ENCODE measurements at places on chromosomes 6 and 20. TPM values are rescaled to one million over a fixed set of nuclear protein-coding genes. Genes with fewer than 3 reads are reported as not detected.

Gene MOG
- total RNA-seq = 14.7 TPM

Gene HIVEP2
- 16.2 TPM for total RNA-seq

Gene COL11A2
- 1.3 TPM for total RNA-seq

Gene ARMH2
- not detected for total RNA-seq

Gene TFAP2A
- total RNA-seq = 0.66 TPM

Gene DEFB129
- not detected for total RNA-seq

DNA sequence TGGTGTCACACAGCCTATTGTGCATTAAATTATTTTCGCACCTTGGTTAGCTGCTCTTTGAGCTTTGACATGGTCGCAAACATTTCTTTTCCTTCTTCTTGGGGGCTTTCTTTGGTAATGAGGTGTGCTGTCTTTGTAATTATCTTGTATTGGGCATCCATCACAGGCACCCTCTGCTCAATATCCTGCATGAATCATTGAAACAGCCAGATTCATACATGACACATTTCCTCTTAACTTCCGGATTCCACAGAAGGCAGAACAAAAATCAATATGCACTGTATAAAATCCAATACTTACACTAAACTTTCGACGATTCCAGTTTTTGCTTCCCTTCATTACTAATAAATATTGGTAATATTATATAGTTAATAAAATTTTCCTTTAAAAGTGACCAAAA is 175.6 kb downstream of the SYNE1 start:
- H3K4me3 ChIP-seq = no peak overlapping the region
- H3K27me3 ChIP-seq = no peaks in the 10 kb centered on the region
- H3K36me3 ChIP-seq = peaks cover 12% of the 10 kb centered on the region
- DNase-seq = no peak

GRCh38 chr6:26388441-26388840 is 5.5 kb downstream of the BTN2A2 start:
- no peak for DNase-seq
- H3K4me3 ChIP-seq = no peak overlapping the region
- H3K4me1 ChIP-seq = peaks cover 7% of the 10 kb centered on the region
- no peaks in the 10 kb centered on the region for H3K27me3 ChIP-seq

- H3K4me3 ChIP-seq = peak overlapping the region; percentile 59
- peak; percentile 92 for DNase-seq
- peaks cover 85% of the 10 kb centered on the region for H3K4me1 ChIP-seq
- no peaks in the 10 kb centered on the region for H3K36me3 ChIP-seq
- no peaks in the 10 kb centered on the region for H3K27me3 ChIP-seq
These were observed 99.1 kb downstream of the HIVEP2 start for GRCh38 chr6:142845624-142846458.

DNA sequence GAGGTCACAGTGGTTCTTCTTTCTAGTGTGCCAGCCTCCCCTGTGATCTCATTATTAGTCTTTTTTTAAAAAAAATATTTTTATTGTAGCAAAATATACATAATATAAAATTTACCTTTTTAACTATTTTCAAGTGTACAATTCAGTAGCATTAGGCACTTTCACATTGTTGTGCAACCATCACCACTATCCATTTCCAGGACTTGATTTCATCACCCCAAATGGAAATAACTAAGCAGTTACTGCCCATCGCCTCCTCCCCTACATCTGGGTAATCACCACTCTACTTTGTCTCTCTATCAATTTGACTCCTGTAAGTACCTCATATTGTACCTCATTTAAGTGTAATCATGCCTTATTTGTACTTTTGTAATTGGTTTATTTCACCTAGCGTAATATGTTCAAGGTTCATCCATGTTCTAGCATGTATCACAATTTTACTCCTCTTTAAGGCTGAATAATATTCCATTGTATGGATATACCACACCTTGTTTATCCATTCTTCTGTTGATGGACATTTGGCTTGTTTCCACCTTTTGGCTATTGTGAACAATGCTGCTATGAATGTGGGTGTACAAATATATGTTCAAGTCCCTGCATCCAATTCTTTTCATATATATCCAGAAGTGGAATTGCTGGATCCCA is 68.6 kb upstream of the FYN start:
- no peaks in the 10 kb centered on the region for H3K36me3 ChIP-seq
- no peak overlapping the region for H3K27ac ChIP-seq
- DNase-seq = no peak
- H3K27me3 ChIP-seq = no peaks in the 10 kb centered on the region

- H3K27me3 ChIP-seq = peaks cover 43% of the 10 kb centered on the region
- H3K4me3 ChIP-seq = no peak overlapping the region
- H3K27ac ChIP-seq = no peak overlapping the region
- no peak for DNase-seq
These were observed 67.5 kb upstream of the NRN1 start for GRCh38 chr6:6074190-6074589.

- DNase-seq = no peak
- peaks cover 30% of the 10 kb centered on the region for H3K4me1 ChIP-seq
- no peaks in the 10 kb centered on the region for H3K27me3 ChIP-seq
- H3K36me3 ChIP-seq = no peaks in the 10 kb centered on the region
These were observed 21.2 kb downstream of the SNPH start for GRCh38 chr20:1287306-1287705.

- no peaks in the 10 kb centered on the region for H3K4me1 ChIP-seq
- H3K36me3 ChIP-seq = peaks cover 73% of the 10 kb centered on the region
- no peaks in the 10 kb centered on the region for H3K27me3 ChIP-seq
- no peak overlapping the region for H3K4me3 ChIP-seq
- DNase-seq = no peak
These were observed 380.3 kb downstream of the ARHGAP18 start for GRCh38 chr6:129329678-129330077.

- peaks cover 4% of the 10 kb centered on the region for H3K4me1 ChIP-seq
- H3K36me3 ChIP-seq = peaks cover 19% of the 10 kb centered on the region
- peak overlapping the region; percentile 57 for H3K27ac ChIP-seq
- no peaks in the 10 kb centered on the region for H3K27me3 ChIP-seq
- H3K4me3 ChIP-seq = no peak overlapping the region
These were observed 357.5 kb downstream of the ZFAND3 start for GRCh38 chr6:38176797-38177751.

DNA sequence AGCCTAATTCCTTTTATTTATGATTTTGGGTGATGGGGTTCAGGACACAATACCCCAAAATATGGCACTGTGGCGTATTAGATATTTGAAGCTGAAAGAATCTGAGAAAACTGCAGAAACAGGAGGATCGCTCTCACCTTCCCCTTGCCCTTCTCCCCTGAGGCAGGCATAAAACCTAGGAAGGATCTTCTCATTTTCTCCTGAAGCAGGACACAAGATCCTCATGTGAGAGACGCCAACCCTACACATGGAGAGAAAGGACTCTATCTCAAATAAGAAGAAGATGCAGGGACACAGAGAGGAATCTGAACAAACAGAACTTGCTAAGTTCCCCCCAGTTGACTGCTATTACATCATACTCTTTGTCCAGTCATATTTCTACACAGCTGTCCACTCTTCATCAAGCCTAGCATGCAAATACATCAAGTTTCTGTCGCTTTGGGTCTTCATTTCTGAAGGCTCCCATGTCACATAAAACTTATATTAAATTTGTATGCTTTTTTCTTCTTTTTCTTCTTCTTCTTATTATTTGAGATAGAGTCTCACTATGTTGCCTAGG is 109.0 kb downstream of the DTNBP1 start:
- H3K27me3 ChIP-seq = no peaks in the 10 kb centered on the region
- no peak for DNase-seq
- H3K27ac ChIP-seq = no peak overlapping the region
- peaks cover 45% of the 10 kb centered on the region for H3K4me1 ChIP-seq
- H3K36me3 ChIP-seq = no peaks in the 10 kb centered on the region

- H3K27me3 ChIP-seq = peaks cover 17% of the 10 kb centered on the region
- peaks cover 5% of the 10 kb centered on the region for H3K4me1 ChIP-seq
- H3K36me3 ChIP-seq = no peaks in the 10 kb centered on the region
- DNase-seq = no peak
- H3K27ac ChIP-seq = no peak overlapping the region
These were observed 105.0 kb downstream of the SLC24A3 start for GRCh38 chr20:19317237-19318069.

DNA sequence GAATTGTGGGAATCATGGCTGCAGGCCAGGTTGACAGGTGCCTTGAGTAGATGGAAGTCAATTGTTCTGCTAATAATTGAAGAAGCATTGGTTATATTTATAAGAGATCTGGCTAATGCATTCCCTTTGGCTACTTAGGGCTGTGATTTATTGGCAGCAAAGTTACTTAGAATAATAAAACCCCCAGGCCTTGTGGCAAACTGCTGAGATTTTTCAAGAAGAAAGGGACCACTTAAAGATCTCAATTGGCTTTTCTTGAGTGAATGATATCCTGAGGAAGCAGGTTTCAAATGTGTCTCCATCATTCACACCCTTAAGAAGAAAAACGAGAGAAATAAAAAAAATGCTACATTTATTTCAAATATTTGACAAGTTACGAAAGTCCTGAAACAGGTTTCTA is 27.4 kb downstream of the DDO start:
- no peaks in the 10 kb centered on the region for H3K27me3 ChIP-seq
- H3K4me1 ChIP-seq = peaks cover 16% of the 10 kb centered on the region
- DNase-seq = no peak
- no peaks in the 10 kb centered on the region for H3K36me3 ChIP-seq
- no peak overlapping the region for H3K4me3 ChIP-seq
- no peak overlapping the region for H3K27ac ChIP-seq

DNA sequence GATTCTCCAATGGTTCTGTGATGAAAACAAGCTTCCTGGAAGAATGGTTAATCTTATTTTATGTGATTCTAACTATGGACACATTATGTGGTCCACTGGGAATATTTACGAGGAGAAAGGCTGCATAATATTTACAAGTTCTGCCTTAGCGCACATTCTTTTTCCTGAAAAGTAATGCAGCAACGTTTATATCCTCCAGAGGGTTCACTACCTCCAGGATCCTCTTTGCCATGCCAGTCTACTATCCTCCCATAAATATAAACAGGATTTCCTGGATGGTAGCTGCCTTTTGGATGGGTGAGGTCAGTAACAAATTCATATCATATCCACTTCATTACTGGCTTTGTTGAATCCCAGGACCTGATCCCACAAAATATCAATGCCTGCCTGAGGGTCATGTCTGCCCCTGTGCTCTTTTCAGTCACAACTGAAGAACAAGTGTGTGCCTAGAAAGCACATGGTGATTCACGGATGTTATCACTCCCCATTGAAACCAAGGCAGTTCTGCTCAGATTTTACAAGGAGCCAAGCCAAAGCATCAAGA is 30.4 kb downstream of the ADGRF5 start:
- H3K4me3 ChIP-seq = no peak overlapping the region
- peaks cover 9% of the 10 kb centered on the region for H3K36me3 ChIP-seq
- no peak for DNase-seq
- peaks cover 51% of the 10 kb centered on the region for H3K4me1 ChIP-seq

- no peak for DNase-seq
- no peak overlapping the region for H3K4me3 ChIP-seq
These were observed 172.9 kb upstream of the UST start for GRCh38 chr6:148573922-148574321.

DNA sequence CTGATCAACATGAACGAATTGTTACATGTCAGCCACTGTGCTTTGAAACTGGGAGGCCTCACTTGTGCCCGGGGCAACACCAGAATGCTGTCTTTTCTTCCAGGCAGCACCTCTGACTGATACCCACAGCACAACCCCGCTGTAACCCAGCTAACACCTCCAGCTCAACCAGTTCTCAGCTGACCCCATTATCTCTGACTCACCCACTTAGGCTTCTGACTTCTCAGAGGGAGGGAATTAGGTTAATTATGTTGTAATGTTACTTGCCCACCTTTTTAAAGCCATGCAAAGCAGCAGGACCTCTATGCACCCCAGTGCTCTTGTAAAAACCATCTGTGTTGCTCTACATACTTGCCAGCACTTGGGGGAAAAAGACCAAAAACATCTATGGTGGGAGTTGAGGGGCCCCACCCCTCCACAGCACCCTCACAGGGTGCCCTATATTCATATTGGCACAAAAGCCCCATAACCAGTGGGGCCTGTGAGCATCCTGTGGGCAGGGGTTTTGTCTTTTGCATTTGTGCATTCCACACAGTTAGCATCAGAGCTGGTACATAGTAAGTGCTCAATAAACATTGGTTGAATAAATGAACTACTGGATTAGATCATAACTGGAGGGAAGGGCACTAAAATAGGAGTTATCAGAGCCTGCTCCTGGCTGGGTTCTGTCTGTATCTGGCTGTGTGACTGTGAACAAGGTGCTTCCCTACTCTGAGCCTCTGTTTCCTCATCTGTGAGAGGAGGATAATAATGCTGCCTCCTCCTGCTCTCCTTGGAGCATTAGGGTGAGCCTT is 22.3 kb downstream of the BNIP5 start:
- no peak overlapping the region for H3K4me3 ChIP-seq
- peaks cover 62% of the 10 kb centered on the region for H3K27me3 ChIP-seq
- H3K27ac ChIP-seq = no peak overlapping the region
- no peaks in the 10 kb centered on the region for H3K4me1 ChIP-seq
- no peak for DNase-seq

DNA sequence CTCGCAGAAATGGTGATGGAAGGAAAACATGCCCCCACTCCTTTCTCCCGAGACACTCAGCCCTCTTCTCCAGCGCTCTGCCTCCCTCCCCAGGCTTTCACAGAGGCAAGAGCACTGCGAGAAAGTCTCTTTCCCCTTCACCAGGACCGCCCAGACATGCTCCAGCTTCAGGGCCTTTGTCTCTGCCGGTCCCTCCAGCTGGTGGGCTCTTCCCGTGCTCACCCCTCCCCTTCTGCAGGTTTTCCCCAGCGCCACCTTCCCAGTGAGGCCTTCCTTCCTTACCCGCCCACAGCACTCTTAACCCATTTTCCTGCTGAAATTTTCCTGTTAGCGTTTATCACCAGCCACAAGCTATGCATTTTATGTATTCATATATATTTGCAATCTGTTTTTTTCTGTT is 86.2 kb downstream of the TFAP2C start:
- no peak overlapping the region for H3K4me3 ChIP-seq
- peaks cover 57% of the 10 kb centered on the region for H3K27me3 ChIP-seq
- H3K36me3 ChIP-seq = no peaks in the 10 kb centered on the region

GRCh38 chr6:5135788-5136376 is 50.7 kb downstream of the PPP1R3G start:
- H3K4me3 ChIP-seq = no peak overlapping the region
- peaks cover 22% of the 10 kb centered on the region for H3K4me1 ChIP-seq
- H3K27ac ChIP-seq = no peak overlapping the region
- DNase-seq = no peak
- H3K27me3 ChIP-seq = no peaks in the 10 kb centered on the region
